DMS 273 treated with DMSO at 0.1 percent for 48 hours (cell line): ENCODE measurements at places on chromosomes 2 and 18.
A peak's percentile ranks its signal among the peaks of the same experiment; 100 is the strongest.

DNA sequence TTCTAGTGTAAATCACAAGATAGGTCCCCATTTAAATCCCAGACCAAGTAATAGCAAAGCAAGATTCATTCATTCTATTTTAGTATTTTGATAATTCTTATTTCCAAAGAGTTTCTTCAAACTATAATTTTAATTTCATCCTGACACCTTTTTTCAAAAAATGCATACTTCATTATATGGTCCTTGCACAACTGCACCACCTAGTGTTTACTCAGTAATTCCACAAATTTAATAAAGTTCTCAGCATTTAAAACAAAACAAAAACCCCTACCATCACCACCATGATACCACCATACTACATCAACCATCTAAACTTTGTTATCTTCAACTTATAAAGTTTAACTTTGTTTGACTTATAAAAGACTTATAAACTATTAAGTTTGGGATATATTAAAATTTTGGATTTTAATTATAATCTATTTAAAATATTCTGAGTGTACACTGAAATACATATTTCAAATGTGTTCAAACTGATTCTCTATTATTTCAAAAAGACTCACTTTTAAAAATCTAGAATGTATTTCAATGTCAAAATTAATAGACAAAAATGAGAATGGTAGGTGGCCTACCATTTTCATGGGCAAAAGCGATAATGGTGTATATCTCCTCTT lies 44.2 kb downstream of the WDPCP start:
- DNase-seq = peak; percentile 29

DNA sequence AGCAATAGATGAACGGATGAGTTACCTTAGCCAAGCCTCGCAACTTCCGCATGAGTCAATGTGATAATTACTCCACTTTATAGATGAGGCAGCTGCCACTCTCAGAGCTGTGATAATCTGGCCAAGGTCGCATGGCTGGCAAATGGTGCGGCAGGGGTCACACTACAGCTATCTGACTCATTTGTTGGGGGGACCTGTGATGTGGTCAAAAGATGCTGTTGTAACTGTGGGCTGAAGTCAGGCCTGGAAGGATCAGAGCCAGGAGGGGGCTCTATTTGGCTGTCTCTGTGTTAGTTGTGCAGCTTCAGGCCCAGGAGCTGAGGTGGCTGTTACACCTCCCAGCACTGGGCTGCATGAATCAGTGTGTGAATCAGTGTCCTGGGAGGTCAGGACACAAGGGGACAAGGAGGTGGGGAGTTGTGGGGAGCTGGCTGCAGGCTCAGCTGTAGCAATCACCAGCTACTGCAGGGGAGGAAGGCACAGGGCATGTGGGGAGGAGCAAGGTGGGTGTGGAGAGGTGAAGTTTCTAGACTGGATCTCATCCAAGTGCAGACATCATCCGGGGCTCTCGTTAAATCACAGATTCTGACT lies 33.1 kb downstream of the NGEF start:
- peak; percentile 1 for DNase-seq

DNA sequence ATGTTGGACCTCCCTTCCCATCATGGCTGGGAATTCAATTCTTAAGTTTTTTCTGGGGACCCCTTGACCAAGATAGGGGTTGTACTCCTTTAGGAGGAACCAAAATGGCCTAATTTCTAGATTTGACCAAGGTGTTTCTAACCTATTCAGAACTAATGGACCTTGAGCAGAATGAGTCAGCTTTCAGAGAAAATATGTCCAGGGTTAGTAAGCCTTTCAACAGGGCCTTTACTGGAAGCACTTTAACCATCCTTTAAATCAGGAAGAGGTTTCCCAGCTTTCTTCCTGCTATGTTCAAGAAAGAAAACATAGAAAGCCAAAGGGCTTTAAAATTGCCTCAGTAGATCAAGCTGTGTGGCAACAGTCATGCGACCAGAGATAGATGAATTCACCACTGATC lies 1184.9 kb upstream of the ACVR2A start:
- DNase-seq = no peak

DNA sequence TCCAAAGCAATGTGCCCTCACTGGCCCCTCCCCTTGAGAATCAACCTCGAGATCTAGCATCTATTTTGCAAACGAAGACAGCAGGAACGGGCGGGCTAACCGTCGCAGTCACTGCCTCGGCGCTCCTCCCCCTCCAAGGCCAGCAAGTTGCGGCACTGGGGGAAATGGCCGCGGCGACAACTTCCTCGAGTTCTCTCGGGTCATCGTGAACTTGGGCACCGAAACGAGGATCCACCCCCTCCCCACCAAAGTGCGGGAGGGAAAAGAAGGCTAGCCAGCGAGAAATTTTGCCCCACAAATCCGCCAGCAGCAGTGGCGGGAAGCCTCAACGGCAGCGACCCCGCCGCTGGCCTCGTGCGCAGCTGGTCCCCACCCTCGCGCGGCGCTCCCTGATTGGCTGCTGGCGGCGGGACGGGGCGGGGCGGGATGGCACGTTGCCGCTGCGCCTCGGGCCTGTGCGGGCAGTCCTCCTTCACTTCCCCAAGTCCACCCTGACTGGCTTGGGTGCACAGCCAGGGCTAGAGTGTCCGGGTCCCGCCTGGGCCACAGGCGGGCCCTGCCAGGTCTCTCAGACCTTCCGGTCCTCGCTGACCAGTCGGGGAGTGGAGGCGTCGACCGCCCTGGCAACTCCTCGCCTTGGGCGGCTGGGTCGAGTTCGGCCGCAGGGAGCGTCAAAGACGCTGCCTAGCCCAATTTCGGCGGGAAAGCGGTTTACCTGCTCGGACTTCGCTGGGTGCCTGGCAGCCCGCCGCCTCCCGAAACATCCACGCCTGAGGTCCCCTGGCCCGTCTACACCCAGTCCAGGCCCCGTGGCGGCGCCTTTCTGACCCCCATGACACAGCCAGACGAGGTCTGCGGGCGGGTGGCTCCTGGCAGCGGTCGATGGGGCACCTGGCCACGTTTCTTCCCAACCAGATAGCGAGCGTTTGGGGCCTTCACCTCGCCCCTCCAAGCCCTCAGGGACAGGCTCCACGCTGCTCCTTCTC lies at the start of gene BOLL:
BOLL (minus strand) TSS at position 364 of the 986 bp plus-strand sequence. CDS start 3,469 bp downstream, outside the sequence.
- no peak for DNase-seq

DNA sequence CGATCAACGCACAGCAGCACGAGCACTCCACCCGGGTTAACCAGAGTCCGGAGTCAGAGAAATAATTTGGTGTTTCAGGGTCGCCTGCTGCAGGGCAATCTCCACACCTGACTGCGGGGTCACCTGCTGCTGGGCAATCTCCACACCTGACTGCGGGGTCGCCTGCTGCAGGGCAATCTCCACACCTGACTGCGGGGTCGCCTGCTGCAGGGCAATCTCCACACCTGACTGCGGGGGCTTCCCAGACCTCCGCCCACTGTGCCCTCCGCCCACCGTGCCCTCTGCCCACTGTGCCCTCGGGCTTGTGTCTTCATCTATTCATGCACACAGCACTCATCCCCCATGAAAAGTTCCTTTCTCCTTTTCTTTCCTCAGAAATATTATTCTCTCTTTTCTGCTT lies 500.2 kb upstream of the SALL3 start:
- no peak for DNase-seq

- DNase-seq = no peak
Measured at GRCh38 chr2:118698564-118698963, 148.9 kb downstream of the EN1 start.

DNA sequence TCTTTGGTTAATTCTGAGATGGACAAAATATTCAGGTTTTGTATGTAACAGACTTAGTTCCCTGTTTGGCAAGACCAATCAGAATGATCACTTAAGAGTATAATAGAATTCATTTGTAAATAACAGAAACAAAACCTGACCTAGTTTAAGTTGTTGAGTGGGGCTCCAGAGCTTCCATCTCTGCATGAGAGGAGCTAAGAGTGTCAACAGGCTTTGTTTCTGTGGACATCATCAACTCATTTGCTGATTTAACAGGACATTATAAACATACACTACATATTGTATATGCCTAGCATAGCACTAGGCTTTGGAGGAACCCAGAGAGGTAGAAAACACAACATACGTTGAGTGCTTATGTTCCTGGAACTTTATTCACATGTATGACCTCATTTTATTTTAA lies 75.3 kb upstream of the TRIB2 start:
- DNase-seq = no peak

DNA sequence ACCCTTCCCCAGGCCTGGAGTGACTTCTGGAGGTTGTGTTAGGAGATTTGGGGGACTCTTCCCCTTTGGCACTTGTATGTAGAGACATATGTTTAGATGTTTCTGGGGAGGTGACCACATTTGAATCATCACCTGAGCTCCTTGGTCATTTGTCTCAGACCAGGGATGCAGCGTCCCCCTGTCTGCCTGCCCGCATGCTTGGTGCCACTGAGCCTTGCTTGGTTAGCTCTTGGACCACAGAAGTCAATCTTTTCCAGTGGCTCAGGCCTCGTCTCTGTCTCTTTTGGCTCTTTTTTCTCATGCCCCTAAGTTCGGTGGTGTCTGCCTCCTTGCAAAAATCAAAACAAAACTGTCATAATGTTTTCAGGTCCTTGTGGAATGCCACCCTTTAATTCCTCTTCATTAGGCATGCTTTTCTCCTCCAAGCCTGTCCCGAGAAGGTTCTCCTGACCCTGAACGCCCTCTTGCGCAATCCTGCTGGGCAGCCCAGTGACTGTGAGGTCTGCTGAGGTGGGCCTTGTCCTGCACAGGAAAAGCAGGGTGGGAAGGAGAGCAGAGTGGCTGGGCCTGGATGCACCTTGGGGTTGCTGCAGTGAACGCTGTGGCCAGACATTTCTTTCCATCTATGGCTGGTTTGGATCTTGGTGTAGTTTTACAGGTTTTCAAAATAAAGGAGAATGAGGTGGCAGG lies 24.9 kb downstream of the GLI2 start:
- no peak for DNase-seq

GRCh38 chr18:52546686-52547346 lies 206.8 kb downstream of the DCC start:
- no peak for DNase-seq

DNA sequence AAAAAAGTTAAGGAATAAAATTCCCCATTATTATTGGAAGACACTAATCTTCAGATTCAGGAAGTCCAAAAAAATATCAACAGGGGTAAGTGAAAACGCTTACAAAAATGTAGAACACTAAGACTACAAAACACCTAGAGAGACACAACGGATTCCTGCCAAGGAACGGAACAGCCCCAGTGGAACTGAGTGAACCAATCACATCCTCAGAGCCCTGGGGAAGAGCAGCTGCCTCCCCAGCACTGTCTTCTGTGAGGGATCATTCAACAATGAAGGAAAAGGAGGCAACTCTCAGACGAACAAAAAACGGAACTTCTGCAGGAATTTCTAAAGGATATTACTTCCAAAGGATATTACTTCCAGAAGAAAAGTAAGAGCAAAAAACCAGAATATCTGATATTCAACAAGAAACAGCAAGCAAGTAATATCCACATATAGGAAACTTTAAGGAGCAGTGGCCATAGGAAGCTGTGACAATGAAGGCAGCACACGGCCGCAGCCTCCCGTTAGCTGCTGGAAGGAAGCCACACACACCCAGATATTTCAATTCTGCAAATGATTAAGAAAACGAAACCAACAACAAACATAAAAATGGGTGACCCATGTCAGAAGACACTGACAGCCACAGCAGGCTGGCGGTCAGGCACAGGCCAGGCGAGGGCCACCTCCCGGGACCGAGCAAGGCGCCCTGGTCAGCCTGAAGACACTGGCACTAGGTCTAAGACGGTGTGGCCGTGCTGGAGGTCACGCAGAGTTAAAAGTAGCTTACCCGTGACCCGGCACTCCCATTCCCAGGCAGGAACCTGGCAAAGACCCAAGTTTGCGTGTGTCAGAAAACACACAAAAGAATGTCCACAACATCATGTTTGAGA lies 81.8 kb downstream of the HDAC4 start:
- no peak for DNase-seq

- no peak for DNase-seq
Measured at GRCh38 chr2:55112229-55113031, 62.2 kb upstream of the RTN4 start.

DNA sequence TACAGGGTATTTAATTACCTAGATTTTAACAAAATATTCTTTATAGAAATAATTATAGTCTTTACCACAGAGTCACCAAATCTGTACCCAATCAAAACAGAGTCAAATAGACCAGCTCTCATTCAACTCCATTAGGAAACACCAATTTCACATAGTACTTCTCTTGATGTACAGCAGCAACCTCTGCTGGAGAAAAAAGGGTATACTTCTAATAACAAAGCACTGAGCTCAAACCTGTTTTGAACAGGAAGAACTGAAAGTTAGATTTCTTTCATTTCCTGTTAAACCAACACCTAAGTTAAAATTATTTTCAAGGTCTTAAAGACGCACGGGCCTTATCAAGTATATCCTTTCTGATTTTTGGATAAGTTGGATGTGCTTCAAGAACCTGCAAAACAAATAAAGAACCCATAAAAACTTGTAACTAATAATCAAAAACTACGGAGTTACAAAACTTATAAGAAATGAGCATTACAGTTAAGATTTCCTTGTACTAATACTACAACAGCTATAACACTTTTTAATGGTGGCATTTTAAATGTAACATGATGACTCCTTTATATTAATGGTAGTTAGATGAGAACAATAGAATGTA lies 79.0 kb downstream of the TTC21B start:
- peak; percentile 45 for DNase-seq

DNA sequence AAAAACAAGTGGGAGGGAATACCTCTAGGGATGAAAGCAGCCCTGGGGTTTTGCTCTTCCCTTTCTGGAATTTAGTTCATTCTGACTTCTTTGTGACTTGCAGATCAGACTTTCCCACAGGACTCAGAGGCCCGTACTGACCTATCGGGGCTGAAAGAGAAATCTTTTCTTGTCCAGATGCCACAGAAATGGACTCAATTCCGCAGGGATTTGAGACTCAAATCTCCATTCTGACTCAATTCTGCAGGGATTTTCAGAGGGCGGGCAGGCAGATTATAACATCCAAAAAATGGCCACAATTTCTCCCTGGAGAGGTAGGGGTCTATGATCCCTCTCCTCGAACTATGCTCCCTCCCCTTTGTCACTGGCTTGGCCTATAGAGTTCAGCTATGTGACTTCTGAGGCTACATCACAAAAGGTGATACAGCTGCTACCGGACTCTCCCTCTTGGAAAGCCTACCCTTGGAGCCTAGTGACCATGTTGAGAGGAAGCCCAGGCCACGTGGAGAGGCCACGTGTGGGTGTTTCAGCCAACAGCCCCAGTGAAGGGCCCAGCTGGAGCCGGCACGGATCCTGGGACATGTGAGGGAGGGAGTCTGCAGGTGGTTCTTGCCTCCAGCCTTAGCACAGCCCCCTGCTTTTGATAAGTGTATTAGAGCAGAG lies 4.8 kb upstream of the EFHD1 start:
- DNase-seq = no peak
